ENCODE measurements at places on chromosomes 11 and 22.

DNA sequence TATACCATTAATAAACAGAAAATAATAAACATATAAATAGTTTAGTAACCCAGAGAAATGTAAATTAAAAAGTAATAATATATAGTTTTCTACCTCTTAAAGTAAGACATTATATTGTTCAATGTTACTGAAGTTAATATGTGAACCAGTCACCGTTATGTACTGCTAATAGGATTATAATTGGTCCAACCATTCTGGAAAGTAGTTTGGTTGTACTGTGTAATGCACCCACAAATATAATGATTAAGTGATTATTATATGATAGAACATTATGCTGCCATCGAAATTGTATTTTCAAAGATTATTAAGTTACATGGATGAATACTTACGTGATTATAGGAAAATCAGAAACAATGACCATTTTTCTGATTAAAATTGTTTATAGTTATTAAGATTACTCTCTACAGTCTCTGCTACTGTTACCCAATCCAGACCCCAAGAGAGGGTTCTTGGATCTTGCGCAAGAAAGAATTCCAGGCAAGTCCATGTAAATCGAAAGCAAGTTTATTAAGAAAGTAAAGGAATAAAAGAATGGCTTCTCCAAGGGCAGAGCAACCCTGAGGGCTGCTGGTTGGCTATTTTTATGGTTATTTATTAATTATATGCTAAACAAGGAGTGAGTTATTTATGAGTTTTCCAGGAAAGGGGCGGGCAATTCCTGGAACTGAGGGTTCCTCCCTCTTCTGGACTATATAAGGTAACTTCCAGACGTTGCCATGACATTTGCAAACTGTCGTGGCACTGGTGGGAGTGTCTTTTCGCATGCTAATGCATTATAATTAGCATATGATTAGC lies 50.1 kb downstream of the ACER3 start:
- DNase-seq = no peak

- DNase-seq = no peak
These were observed 40.7 kb downstream of the OR4C45 start for GRCh38 chr11:50073113-50074105.

DNA sequence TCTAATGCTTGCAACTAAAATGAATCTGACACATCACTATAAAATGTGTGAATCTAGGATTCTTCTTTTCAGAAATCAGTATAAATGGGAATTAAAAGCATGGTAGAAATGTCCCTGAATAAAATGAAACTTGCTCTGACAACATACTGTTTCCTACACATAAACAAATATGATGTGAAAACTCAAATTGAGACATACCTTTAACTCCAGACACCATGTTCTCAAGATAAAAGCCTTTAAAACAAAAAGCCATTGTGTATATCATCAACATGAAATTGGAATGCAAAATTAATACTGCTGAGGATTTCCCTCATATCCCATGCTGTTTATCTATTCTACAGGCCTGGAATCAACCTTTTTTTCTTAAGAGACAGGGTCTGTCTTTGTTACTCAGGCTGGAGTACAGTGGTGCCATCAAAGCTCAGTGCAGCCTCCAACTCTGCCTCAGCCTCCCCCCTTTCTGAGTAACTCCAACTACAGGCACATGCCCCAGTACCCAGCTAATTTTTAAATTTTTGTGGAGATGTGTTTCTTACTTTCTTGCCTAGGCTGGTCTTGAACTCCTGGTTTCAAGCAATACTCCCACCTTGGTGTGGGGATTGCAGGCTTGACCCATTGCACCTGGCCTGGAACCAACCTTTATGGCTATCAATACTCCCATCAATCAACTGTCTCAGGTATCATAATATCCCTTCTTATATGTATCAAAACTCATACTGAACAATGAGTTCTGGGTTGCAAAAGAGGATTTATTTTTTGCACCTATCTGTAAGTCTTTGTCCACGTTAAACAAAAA lies 6.7 kb downstream of the TAF1D start:
- no peak for DNase-seq

DNA sequence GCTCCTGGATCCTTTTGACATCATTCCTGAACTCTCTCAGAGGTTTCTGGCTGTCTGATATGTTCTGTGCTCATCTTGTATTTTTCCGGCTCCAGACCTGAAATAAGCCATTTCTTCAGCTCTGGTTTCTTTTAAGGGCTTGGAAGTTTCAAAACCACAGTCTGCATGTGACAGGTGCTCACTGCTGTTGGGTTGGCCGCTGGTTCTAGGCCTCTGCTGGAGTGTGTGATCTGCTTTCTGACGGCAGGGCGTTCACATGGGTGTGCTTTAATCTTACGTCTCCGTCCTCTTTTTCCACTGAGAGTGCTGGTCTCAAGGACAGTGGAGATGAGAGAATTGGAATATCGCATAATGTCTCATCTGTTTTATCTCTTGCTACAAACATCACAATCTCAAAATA lies 10.3 kb downstream of the ZBED4 start:
- DNase-seq = no peak

DNA sequence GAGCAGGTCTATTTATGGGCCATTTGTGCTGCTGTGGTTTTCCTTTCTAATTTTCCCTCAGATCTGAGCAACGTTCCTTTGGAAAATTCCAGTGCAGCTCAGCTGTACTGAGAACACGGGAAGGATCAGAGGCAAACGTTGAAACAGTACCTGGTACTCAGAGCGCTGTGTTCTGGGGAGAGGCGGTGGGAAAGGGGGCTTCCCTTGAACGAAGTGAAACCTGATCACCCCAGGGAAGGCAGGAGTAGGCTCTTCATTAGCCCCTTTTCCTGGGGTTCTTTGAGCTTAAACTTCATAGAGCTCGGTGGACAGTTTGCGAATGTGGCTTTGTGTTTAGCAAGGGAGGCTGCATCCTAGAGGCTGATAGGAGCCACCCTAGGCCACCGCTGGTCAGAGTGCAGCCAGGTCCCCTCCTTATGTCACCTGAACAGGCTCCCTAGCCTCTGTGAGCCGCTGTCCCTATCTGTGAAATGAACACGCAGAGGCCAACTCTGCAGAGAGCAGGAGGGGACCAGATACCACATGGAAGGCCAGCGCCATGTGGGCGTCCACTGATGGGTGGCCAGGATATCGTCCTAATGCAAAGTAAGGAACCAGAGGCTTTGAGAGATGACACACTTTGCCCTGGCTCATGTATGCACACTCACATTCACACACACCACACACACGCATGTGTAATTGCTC lies 1464.8 kb downstream of the BRD1 start:
- no peak for DNase-seq

DNA sequence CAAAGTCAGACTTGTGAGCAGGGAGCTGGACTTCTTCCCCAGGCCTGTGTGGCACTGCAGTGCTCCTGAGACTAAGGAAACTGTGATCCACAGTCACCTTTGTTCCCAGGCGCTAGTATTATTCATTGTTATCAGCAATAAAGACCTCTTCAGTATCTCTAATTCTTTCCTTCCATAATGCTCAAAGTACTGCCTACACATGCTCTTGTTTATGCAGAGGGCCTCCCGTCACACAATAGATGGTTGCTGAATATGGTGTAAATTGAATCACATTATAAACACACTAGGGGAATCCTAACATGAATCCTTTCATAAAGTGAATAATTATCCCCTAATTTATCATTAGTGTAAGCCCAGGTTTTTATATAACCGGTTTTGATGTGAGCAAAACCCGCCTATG lies 493.3 kb downstream of the BUD13 start:
- no peak for DNase-seq

DNA sequence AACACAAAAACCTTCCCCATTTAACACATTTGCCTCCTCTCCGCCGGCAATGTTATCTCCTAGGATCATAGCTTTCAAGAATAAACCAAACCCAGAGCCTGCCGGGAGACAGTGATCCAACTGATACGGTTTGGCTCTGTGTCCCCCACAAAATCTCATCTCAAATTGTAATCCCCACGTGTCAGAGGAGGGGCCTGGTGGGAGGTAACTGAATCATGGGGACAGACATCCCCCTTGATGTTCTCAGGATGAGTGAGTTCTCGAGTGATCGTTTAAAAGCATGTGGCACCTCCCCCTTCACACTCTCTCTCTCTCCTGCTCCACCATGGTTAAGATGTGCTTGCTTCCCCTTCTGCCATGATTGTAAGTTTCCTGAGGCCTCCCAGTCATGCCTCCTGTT lies 33.3 kb downstream of the RBFOX2 start:
- no peak for DNase-seq

DNA sequence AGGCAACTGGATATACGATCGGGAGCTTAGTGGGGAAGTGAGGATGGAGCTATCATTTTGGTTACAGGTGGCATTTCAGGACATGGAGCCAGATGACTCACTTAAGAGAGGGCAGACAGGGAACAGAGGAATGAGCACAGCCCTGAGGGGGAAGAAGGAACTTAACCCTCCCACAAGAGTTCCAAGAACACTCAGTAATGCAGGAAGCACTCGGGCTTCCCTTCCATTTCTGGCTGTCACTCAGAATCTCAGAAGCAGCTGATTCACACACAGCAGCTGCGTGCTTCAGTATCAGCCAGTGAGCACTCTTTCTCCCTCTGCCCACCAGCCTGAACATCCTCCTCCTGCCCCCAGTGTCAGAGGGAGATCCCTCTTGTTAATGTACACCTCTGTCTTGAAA lies 34.8 kb downstream of the EFCAB6 start:
- no peak for DNase-seq

DNA sequence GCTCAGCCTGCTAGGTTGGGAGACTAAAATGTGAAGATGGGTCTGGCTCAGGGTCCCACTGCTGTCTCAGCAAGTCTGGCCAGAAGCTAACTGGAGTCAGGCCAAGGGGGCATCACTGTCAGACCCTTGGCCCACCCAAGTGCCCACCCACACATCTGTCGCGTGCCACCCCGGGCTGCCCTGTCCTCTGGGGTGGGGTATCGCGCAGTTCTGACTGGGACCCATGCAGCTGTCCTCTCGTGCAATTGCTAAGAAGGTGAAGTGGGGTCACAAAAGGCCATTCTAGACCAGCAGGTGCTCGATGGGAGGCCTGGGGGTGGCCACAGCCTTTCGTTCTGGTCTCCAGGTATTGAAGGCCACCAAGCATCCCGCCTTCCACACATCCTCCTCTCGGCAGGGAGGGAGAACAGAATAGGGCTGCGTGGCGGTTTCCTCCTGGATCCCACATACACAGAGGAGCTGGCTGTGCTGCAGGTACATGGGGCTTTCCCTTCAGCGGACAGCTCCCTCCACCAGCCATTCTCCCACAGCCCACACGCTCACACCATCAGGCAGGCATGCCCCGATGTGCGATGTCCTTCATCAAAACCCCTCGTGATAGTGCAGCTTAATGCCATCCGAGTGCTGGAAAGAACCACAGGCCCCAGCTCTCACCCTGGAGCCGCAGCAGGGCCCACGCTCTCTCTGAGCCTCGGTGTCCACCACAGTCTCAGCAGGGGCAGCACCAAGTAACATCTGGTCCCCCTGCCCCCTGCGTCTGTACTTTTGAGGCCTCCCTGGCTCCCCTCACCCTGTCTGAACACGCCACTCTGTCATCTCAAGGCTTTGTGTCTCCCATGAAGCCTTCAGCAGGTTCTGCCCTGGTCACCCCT lies 37.6 kb downstream of the SHANK2 start:
- DNase-seq = no peak

DNA sequence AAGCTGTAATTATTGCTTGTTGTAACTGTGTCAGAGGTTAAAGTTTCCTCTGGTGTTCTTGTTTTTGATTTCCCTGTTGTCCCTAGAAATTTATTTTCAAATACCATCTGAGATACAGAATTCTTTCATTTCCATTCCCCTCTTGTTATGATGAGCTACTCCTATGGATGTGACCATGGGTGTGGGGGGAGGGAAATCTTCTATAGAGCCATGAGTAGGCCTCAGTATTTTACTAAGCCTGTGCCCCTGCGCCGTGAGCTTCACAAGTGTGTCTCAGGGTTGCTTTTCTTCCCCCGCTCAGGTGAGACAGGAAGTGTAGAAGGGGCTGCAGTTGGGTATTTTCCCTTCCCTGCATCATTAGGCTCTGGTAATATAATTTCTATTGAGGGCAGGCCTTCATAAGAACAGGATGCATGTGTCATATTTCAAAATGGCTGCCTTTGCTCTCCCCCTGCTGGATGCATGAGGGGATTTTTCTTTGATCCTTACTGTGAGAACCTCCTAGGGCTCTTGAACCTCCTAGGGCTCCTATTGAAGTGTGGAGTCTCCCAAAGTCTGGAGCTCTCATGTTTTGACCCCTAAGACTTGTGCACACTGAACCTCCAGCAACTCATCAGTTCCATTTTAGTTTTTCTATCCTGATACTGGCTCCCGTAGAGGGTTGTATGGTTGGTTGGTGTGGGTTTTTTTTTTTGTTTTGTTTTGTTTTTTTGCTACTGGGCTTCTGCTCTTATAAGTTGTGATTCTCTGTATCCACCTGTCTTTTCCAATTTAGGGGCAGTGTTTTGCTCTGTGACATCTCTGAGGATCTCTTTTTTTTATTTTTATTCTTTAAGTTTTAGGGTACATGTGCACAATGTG lies 658.2 kb downstream of the NTM start:
- no peak for DNase-seq

DNA sequence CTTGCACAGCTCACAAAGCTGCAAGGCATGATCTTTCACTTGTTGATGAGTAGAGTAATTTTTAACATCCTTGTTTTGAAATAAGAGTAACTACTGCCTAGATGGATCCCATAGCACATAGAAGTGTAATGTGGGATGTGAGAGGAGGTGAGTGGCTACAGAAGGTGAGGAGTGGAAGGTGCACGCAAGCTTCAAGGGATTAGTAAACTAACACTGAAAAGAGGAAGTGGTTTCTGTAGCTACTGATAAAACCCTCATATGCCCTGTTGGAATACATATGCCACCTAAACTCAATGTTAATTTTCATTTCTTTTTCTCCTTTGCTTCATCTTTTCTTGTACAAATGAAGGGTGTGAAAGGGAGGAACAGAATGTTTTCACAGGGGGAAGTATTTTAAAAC lies 22.0 kb upstream of the CTSC start:
- no peak for DNase-seq

- no peak for DNase-seq
These were observed 145.9 kb downstream of the CTTN start for GRCh38 chr11:70544067-70544773.

GRCh38 chr11:73034777-73035176 lies 107.3 kb downstream of the FCHSD2 start:
- no peak for DNase-seq

GRCh38 chr22:23376256-23376655 lies 195.9 kb downstream of the BCR start:
- DNase-seq = no peak
